Neural progenitor cell (in vitro differentiated cells): ENCODE measurements at places on chromosomes 6 and 20.

- H3K36me3 ChIP-seq: no peaks in the 10 kb centered on the region
- H3K27me3 ChIP-seq: no peaks in the 10 kb centered on the region
- no peak for DNase-seq
Measured at GRCh38 chr6:79239536-79240168, 5.2 kb upstream of the HMGN3 start.

- no peak overlapping the region for H3K27ac ChIP-seq
- H3K4me3 ChIP-seq: no peak overlapping the region
- no peak for DNase-seq
Measured at GRCh38 chr20:60152792-60153191, 194.6 kb downstream of the CDH26 start.

DNA sequence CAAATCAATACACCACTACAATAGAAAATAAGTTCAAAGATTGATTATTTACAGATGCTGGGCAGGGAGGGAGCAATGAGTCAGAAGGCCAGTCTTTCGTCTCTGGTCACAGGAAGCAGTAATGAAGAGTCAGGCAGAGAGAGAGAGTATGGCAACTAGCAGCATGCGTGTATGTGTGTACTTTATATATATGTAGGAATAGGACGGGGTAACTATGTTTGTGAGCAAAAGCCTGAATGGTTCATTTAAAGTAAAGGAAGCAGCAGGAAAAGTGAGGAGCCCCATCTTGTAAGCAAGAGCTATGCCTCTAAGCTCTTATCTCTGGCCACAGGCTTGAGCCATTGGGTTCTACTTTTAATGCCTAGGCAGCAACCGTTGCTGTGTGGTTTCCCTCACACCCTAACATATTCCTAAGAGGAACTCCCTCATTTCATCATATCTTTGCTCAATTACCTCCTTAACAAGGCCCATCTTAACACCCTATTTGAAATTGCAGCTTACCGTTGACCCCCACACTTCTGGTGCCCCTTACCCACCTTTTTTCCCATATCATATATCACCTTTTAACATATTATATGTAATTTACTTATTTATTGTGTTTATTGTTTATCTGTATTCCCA lies 66.6 kb downstream of the AFG1L start:
- peaks cover 12% of the 10 kb centered on the region for H3K4me1 ChIP-seq
- no peak overlapping the region for H3K4me3 ChIP-seq
- H3K27ac ChIP-seq: no peak overlapping the region
- no peaks in the 10 kb centered on the region for H3K27me3 ChIP-seq

DNA sequence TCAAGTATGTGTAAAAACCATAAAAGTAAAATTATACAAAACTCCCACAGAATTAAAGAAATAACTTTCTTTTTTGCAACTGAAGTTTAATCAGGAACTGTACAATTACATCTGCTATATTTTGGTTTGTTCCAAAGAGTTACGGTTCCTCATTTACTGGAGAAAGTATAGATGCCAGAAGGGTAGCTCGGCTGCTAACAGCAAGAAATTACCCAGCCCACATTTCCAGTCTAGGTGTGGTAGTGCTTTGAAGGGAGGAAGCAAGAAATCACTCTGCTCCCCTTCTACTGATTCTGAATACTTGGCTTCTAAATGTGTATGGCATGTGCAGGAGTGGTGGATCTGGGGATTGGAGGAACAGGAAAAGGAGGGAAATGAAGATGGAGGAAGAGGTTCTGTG lies 441.3 kb downstream of the CDC5L start:
- no peaks in the 10 kb centered on the region for H3K36me3 ChIP-seq
- H3K4me3 ChIP-seq: no peak overlapping the region
- no peak overlapping the region for H3K27ac ChIP-seq
- no peak for DNase-seq
- H3K4me1 ChIP-seq: no peaks in the 10 kb centered on the region

DNA sequence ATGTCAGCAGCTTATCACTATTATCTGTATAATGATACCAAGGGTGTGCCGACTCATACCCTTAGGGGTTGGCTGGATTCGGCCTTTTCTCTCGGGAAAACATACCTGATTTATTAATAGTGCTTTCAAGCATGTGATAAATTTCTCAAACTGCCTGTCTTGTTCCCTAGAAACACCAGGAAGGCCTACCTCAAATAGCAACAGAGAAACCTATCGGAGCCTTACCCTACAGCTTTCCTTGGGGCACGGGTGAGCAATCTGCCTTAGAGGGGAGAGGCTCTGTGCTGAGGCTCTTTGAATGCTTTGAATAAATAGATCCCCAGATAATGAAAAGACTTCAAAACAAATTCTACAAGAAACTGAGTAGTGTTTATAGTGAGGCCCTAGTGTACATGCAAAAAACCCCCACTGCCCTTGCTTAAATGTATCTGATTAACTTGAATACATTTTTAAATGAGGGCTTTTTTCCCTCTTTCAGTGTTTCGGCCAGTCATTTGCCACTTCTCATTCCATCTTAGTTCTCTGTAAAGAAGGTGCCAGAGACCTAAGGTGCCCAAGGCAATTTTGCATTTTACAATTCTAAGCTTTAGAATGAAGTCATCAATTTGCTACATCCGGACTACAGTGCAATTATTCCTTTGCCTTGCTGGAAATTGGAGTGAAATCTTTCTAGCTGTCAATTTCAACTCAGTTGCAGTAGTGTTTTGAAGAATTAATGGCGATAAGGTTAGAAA lies 320.1 kb downstream of the ESR1 start:
- no peak overlapping the region for H3K27ac ChIP-seq
- H3K4me1 ChIP-seq: no peaks in the 10 kb centered on the region
- H3K27me3 ChIP-seq: no peaks in the 10 kb centered on the region
- DNase-seq: no peak
- no peak overlapping the region for H3K4me3 ChIP-seq
- no peaks in the 10 kb centered on the region for H3K36me3 ChIP-seq

DNA sequence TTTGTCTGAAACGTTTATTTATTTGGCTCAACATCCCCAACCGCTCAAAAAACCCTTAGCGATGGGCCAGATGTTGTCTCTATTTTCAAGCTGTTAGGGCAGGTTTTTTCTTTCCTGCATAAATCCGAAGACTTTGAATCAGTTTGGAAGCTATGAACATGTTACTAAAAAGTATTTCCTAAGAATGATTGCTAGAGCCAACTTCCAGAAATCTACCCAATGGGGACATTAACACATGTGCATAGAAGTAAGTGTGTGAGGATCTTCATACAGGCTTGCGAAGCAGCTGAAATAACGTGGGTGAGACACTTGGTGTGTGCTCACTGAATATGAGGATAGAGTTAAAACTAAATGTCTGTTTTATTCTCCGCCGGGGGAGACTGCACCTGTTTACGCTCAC lies 106.8 kb downstream of the BCAS1 start:
- no peaks in the 10 kb centered on the region for H3K27me3 ChIP-seq
- H3K36me3 ChIP-seq: no peaks in the 10 kb centered on the region
- no peak overlapping the region for H3K27ac ChIP-seq
- no peak overlapping the region for H3K4me3 ChIP-seq
- peaks cover 13% of the 10 kb centered on the region for H3K4me1 ChIP-seq

GRCh38 chr20:17912916-17913315 lies 55.7 kb downstream of the SNX5 start:
- H3K4me3 ChIP-seq: no peak overlapping the region
- DNase-seq: no peak
- H3K27ac ChIP-seq: no peak overlapping the region

DNA sequence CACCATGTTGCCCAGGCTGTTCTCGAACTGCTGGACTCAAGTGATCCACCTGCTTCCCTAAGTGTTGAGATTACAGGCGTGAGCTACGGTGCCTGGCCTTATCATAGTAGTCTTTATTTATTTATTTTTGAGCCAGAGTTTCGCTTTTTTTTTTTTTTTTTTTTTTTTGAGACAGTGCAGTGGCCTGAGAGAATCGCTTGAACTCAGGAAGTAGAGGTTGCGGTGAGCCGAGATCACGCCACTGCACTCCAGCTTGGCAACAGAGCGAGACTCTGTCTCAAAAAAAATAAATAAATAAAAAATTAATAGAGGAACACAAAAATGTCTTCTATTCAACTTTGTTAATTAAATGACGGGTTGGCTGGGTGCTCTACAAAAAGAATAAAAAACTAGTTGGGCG lies 12.9 kb downstream of the MAPRE1 start:
- no peak for DNase-seq
- no peak overlapping the region for H3K4me3 ChIP-seq
- peaks cover 14% of the 10 kb centered on the region for H3K36me3 ChIP-seq
- peaks cover 7% of the 10 kb centered on the region for H3K4me1 ChIP-seq
- H3K27ac ChIP-seq: peak overlapping the region; percentile 4
- no peaks in the 10 kb centered on the region for H3K27me3 ChIP-seq

- H3K4me3 ChIP-seq: no peak overlapping the region
- H3K4me1 ChIP-seq: peaks cover 20% of the 10 kb centered on the region
- no peak overlapping the region for H3K27ac ChIP-seq
- H3K27me3 ChIP-seq: no peaks in the 10 kb centered on the region
Measured at GRCh38 chr6:170097505-170098427, 193.1 kb downstream of the DLL1 start.

DNA sequence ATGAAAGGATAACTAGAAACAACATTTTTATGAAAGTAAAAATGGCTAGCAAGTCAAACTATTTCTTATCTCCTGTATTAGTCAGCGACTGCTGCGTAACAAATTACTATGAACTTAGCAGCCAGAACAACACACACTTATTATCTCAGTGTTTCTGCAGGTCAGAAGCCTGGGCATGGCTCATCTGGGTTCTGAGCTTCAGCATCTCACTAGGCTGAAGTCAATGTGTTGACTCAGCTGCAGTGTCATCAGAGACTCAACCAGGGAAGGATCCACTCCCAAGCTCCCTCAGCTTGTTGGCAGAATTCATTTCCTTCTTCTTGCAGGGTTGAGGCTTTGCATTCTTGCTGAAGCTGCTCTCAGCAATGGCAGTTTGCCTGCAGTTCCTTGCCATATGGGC lies 33.2 kb upstream of the IGF2R start:
- H3K27me3 ChIP-seq: no peaks in the 10 kb centered on the region
- H3K4me1 ChIP-seq: no peaks in the 10 kb centered on the region
- DNase-seq: no peak
- H3K4me3 ChIP-seq: no peak overlapping the region
- no peaks in the 10 kb centered on the region for H3K36me3 ChIP-seq

DNA sequence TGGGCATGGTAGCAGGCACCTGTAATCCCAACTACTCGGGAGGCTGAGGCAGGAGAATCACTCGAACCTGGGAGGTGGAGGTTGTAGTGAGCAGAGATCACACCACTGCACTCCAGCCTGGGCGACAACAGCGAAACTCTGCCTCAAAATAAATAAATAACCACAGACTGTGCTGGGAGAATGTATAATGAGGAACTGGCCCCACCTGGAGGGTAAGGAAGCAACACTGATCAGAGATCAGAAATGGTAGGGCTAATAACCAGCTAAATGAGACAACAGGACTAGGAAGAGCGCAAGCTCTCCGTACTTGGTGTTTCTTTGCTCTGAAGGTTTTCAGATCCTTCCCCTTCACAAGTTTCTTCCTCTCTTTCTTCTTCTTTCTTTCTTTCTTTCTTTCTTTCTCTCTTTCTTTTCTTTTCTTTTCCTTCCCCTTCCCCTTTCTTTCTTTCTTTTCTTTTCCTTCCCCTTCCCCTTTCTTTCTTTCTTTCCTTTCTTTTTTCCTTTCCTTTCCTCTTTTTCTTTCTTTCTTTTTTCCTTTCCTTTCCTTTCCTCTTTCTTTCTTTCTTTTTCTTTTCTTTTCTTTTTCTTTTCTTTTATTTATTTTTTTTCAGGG lies 14.6 kb downstream of the CCM2L start:
- H3K27ac ChIP-seq: no peak overlapping the region
- DNase-seq: no peak
- peaks cover 19% of the 10 kb centered on the region for H3K27me3 ChIP-seq
- no peaks in the 10 kb centered on the region for H3K36me3 ChIP-seq
- peaks cover 7% of the 10 kb centered on the region for H3K4me1 ChIP-seq

- H3K4me1 ChIP-seq: peaks cover 13% of the 10 kb centered on the region
- H3K27me3 ChIP-seq: no peaks in the 10 kb centered on the region
- no peaks in the 10 kb centered on the region for H3K36me3 ChIP-seq
- no peak overlapping the region for H3K27ac ChIP-seq
- no peak for DNase-seq
Measured at GRCh38 chr20:40197691-40198090, 491.3 kb downstream of the MAFB start.

DNA sequence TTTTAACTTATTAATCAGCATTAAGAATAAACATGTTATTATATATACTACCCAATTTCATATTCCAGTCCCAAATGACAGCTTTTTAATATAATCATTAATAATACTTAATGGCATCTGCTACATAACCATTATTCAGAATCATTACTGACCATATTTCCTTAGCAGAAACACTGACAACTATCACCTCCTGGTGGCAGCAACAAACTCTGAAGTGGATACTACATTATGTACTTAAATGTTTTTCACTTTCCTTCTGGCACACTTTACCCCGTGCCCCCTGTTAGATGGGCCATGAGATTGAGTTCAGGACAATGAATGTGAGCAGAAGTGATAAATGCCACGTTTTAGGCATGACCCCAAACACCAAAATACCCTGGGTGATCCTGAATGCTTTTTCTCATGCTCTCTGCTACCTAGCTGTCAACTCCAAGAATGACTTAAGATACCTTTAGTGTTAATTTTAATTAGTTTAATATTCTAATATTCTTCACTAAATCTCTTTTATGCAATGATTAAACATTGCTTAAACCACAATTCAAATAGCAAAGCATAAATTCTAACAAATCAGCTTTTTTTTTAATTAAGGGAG lies 77.1 kb downstream of the LMBRD1 start:
- H3K36me3 ChIP-seq: no peaks in the 10 kb centered on the region
- no peaks in the 10 kb centered on the region for H3K4me1 ChIP-seq
- peak; percentile 19 for DNase-seq
- H3K27ac ChIP-seq: no peak overlapping the region
- H3K27me3 ChIP-seq: no peaks in the 10 kb centered on the region

- H3K36me3 ChIP-seq: no peaks in the 10 kb centered on the region
- no peaks in the 10 kb centered on the region for H3K27me3 ChIP-seq
- H3K4me1 ChIP-seq: peaks cover 5% of the 10 kb centered on the region
- no peak overlapping the region for H3K27ac ChIP-seq
Measured at GRCh38 chr20:35972462-35972861, 4.1 kb downstream of the CNBD2 start.
